ENCODE measurements at places on chromosomes 2 and 18.

GRCh38 chr2:134295441-134295840 lies 41.6 kb downstream of the MGAT5 start:
- no peak for DNase-seq

DNA sequence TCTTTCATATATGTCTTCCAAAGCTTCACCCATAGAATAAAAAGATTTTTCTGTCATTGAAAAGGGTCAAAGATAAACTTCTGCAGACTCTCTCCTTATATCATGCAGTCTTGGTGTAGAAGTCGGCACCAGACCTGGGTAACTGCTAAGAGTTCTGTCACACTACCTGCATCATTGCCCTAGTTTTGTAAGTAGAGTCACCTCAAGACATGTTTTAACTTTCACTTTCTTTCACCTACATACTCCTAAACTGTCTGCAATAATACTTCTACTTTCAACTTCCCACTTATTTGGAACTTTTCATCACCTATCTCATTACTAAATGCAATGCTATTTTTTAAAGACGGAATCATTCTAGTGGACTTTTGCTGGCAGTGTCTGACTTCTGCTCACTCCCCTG lies 475.6 kb upstream of the VRK2 start:
- DNase-seq: no peak

DNA sequence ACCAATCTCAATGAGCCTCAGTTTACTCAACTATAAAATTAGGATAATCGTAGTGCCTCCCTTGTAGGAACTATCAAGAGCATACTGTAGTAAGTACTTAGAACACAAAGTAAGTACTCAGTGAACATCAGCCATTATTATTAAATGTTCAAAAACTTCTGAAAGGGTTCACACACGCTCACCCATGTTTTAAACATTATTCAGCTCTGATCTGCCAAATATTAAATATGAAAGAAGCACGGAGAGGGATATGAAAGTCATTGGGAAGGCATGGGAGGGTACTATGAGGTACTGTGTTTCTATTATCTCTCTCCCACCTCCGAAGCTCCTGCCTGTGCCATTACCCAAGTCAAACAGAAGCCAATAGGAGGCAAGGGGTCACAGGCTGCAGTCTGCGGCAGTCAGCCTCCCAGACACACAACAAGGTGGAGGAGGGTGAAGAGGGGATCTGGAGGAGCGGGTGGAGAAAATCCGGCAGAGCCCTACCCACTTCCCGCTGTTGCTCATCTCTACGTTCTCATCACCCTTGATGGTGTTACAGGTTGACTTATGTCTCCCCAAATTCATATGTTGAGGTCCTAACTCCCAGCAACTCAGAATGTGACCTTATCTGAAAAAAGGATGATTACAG lies 2.0 kb upstream of the TBC1D8 start:
- no peak for DNase-seq

- no peak for DNase-seq
These were observed 1.1 kb downstream of the RPL37A start for GRCh38 chr2:216499641-216500218.

GRCh38 chr2:233059547-233059796 lies 670 bp upstream of the INPP5D start:
- no peak for DNase-seq

GRCh38 chr2:45821558-45822271 lies 170.2 kb downstream of the PRKCE start:
- no peak for DNase-seq

DNA sequence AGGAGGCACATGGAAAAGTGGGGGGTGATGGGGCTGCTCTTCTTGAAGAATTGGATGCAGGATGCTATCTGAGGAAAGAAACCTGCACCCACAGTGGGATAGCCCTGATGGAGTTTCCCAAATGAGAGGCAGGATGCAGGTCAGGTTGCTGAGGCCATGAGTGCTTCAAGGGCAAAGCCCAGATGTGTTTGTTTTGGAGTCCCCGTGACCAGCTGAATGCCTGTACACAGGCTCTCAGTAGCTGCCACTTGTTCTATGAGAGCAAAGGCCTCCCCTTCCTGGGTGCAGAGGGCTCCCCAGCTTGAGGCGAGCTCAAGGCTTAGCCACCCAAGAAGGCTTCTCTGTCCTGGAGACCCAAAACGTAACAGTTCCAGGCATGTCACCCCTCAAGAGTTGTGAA lies 192.7 kb downstream of the SEPTIN10 start:
- no peak for DNase-seq

DNA sequence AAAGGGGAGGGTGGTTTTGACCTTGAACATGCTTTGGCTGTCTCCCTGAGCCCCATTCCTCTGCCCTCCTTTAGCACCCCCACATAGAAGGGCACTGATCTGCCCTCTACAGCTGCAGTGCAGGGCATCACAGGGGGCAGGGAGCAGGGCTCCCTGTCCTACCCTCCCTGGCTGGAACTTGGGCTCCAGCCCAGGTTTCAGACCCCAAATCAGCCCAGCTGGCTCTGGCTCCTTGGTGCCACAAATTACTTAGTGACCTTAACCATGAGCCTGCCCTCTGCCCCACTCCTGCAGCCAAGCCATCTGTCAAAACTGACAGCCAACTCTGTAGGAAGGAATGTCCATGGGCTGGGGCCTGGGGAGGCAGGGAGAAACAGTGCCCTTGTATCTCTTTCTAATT lies 105.6 kb downstream of the MAPK4 start:
- no peak for DNase-seq

DNA sequence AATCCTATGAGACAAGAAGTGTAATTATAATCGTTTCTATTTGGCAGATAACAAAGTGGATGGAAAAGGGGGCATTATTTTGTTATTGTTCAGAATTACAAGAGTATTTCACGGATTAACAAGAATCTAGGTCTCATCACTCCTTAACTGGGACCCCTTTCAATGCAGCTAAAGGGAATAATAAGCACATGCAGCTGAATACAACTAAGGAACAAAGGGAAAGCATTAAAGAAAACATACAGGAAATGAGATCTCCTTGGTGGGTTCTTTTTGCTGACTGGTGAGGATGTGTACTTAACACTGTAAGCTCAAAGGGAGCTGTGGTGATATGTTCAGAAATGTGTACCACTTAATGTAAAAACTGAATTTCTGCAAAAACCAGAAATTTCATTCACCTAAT lies 140.5 kb upstream of the WDSUB1 start:
- no peak for DNase-seq

DNA sequence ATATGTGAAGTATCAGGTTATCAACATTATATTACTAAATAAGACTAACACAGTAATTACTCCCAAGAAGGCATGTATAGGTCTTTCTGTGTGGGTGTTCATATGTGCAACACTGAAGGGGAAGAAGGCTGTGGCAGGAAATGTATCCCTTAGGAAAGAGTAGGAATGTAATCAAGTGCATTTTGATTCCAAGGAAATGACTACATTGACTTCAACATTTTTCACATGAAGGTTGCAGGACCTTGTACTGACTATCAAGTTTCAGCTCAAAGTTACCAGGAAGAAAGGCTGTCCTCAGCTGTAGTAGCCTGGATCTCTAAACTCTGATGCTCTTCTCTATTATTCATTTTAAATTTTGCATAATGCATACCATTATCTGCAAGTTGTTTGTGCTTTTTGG lies 680.8 kb downstream of the NYAP2 start:
- DNase-seq: no peak

DNA sequence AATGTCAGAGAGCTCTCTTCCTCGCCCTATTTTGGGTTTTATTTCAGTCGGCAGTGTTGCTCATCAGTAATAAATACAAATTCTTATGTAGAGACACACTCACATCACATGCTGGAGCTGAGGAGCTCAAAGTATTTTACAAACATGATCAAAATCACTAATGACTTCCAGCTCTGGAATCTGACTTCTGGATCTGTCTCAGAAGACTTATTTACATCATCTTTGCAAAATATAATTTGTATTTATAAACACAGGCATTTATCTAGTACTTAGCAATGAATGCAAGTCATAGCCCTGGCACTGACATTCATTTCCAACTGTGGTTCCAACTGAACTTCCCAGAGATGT lies 327.1 kb downstream of the NCKAP5 start:
- no peak for DNase-seq

DNA sequence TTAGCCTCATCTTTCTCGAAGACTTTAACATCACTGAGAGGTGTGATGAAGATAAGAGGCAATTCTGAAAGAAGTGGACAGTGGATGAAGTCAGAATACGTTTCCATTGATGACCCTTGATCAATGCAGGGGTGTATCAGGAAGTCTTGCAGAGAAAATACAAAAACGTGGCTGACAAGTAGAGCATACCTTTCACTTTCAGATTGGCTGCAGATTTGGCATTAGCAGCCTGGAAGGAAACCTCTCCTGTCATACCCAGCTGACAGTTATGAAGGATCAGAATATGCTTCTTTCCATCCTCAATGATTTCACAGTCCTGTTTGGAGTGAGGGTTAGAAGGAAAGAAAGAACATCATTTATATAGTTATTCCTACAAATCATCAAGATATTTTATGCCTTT lies 152.5 kb downstream of the PLEKHA3 start:
- no peak for DNase-seq

- peak; percentile 74 for DNase-seq
These were observed at the start of gene SYT4 for GRCh38 chr18:43277164-43277600. Gene SYT4 (minus strand): TSS chr18:43277490. CDS start chr18:43277281, 209 bp downstream.

GRCh38 chr2:158518084-158518483 lies 61.3 kb downstream of the PKP4 start:
- DNase-seq: no peak

DNA sequence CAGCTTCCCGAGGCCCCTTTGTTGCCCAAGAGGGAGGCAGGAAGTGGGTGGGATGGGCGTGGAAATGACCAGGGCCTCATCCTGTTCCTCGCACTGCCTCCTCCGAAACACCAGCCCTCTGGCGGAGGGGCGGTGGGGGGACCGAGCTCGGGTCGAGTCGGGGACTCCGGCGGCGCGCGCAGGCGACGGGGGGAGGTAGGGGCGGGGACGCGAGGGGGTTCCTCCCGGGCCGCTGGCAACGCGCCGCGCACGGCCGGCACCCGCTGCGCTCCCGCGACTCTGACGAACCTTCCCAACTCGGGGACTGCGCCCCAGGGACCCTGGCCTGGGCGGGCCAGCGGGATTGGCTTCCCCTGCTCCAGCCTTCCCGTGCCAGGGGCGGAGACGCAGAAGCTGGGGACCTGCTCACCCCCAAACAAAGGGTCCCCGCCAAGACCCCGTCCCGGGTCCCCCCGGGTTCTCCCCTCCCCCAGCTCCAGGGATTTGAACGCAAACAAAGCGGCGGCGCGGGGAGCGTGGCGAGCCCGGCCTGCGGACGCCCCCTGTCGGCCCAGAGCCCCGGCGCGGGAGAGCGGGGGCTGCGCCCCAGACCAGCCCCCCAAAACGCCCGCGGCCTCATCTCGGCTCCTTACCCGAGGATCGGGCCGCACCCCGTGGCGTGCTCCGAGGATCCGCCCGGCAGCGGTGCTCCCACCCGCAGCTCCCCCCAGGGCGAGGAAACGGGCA lies 1.2 kb downstream of the SEMA4C start:
- DNase-seq: no peak

DNA sequence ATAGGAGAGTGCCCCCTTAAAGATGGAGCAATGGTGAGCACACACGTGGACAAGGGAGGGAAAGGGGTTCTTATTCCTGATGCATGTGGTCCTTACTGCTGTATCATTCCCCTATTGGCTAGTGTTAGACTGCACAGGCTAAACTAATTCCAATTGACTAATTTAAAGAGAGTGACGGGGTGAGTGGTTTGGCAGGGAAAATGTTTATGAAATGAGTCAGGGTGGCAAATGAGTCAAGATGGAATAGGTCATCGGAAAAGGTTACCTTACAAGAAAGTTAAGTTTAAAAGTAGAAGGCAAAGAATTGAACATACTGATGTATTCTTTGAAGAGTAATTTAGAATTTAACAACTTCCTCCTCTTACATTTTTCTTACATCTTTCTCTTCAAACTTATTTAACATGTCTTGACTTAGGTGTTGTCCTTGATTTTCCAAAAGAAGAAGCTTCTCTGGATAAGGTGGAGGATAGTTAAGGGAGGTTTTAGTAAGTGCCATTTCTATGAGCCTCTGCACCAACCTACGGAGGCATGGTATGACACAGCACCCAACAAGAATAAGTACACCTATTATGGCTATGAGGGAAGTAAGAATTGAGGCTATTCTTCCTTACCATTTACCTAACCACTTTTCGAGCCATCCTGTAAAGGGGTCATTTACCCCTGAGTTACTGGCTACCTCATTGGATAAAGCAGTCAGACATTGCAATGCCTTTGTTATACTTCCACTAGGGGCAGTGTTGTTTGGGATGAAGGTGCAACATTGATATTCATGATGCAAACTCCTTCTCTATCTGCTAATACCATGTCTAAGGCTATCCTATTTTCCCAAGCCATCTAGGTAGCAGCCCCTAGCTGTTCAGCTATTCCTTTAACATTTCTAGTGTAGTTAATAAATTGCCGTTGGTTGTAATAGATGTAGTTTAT lies 1345.8 kb upstream of the LRRTM1 start:
- no peak for DNase-seq

- no peak for DNase-seq
These were observed 72.0 kb downstream of the STRADB start for GRCh38 chr2:201523506-201523905.

DNA sequence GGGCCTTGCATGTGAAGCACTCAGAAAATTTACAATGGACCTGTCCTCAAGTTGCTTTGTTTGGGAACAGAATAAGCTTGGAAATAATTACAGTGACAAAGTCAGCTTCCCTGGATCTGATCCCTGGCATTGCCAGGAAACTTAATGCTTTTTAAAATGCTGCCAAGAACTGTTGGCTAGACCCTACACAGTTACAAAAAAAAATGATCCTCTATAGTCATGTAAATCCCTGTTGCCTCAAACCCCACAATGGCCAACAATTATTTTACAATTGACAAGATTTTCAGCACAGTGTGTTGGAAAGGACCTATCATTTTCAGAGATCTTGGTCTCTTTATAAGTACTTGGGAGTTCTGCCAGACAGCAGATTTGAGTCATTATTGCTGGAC lies 470.4 kb upstream of the ACVR2A start:
- DNase-seq: no peak

GRCh38 chr2:56234241-56234640 lies 50.5 kb downstream of the CCDC85A start:
- no peak for DNase-seq

DNA sequence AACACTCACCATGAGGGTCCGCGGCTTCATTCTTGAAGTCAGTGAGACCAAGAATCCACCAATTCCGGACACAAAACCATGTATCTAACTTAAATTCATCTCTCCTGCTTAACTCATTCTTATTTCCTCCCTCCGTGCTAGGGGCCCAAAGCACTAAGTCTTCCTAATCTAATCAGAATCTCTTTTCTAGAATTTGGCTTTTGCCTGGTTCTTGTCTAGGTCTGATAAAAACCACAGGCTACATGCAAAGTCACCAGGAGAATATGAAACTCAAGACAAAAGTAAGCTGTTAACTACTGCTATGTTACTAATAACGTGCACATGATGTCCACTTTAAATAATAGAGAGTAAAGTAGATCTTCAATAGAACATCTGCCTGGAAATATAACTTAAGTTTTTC lies 69.9 kb downstream of the TRIP12 start:
- DNase-seq: no peak

DNA sequence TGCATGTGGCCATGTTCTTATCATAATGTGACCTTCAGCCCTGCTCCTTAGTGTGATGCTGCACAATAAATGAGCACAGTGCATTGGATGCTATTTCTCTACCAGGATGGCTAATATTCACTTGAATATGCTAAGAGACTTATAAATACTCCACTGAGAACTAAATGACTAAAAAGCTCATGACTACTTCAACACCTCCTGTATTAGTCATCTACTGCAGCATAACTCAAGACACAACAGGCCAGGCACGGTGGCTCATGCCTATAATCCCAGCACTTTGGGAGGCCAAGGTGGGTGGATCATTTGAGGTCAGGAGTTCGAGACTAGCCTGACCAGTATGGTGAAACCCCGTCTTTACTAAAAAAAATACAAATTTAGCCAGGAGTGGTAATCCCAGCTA lies 213.4 kb downstream of the RND3 start:
- no peak for DNase-seq
